ENCODE measurements at places on chromosomes 3 and 15.

DNA sequence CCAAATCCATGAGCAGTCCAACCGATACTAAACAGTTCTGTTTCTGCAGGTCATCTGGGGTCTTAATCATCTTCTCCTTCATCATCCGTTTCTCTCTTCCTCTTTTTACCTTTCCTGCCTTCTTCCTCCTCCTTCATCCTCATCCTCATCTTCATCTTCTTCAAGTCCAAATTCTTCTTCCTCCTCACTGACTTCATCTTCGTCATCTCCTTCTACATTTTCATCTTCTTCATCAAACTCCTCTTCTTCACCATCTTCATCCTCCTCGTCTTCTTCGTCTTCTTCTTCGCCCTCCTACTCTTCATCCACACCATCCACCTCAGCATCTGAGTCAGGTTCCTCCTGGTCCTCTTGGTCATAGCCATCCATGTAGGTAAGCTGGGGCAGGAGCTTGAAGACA lies 14.2 kb upstream of the COMMD4 start:
- no peak for DNase-seq

DNA sequence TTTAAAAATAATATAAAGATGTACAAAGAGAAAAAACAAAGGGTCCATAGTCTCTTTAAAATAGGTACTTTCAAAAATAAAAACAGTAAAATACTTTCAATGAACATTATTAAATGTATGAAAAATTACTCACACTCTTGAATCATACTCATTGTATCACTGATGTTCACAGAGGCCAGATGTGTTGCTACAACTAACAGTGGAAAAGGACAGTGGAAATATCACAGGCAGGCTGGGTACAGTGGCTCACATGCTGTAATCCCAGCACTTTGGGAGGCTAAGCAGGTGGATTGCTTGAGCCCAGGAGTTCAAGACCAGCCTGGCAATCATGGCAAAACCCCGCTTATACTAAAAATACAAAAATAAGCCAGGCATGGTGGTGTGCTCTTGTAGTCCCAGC lies 26.8 kb downstream of the NPHP3 start:
- no peak for DNase-seq

DNA sequence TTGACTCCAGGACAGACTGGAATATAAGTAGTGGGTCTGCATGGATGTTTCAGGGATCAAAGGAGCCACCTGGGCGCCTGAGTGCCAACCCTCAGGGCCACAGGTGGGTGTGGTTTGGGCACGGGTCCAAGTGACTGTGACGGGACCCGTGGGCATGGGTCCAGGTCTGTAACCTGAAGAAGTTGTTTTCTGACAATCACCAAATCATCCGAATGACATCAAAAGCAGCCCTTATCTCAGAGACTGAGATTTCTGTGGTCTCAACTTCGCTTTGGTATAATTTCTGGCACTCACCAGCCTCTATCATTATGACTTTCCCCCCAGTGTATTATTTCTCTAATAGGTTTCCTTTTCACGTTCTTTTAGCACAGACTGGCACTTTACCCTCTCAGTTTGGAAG lies 24.4 kb downstream of the RLBP1 start:
- DNase-seq = no peak

DNA sequence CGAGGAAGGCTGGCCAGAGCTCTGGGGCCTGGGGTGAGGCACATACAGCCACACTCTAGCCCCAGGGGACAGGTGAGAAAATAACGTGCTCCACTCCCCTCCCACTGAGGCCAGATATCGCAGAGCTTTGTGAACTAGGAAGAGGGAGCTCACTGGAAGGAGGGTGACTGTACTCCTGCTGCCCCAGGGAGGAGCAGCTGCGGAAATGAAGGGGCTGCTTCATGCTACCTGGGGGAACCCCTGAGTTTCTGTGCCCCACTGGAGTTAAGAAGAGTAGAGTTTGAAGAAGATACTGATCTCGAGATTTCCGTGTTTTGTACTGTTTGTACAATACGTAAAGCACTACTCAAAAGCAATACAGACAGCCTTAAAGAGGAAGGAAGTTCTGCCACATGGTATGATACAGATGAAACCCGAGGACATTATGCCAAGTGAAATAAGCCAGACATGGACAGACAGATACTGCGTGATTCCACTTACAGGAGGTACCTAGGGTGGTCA lies 44.6 kb downstream of the CMTM6 start:
- DNase-seq = no peak

DNA sequence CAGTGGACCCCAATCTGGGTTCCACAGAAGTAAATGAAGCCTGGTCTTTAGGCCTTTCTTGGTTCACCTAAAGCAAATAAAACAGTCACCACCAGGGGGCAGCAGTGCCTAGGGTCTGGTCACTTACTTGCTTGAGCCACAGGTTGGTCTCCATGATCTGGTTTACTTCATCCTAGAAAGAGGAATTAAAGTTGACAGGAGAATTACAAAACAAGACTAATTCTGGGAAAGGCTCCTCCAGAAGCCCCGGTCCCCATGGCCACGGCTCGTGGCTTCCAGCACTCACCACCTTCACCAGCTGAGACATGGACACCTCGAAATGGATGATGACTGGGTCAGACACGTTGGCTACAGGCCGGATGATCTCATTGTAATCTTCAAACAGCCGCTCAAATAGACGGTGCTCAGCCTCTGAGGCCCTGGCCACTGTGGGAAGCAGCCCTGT lies 2.3 kb downstream of the CHRNA3 start:
- peak; percentile 83 for DNase-seq

- DNase-seq = no peak
These were observed 463.6 kb downstream of the SHQ1 start for GRCh38 chr3:72384602-72385001.

- DNase-seq = no peak
These were observed 364.2 kb upstream of the PLSCR5 start for GRCh38 chr3:146969356-146969755.

- no peak for DNase-seq
These were observed 220.1 kb upstream of the CDIN1 start for GRCh38 chr15:36359286-36359685.

- peak; percentile 21 for DNase-seq
These were observed 187.4 kb upstream of the LINGO1 start for GRCh38 chr15:77819851-77820728.

GRCh38 chr3:8445861-8446260 lies 55.8 kb upstream of the LMCD1 start:
- DNase-seq = no peak

- DNase-seq = no peak
These were observed 786.5 kb upstream of the ROBO1 start for GRCh38 chr3:80554304-80554703.

- DNase-seq = no peak
These were observed 20.8 kb downstream of the AKAP13 start for GRCh38 chr15:85401108-85401774.

DNA sequence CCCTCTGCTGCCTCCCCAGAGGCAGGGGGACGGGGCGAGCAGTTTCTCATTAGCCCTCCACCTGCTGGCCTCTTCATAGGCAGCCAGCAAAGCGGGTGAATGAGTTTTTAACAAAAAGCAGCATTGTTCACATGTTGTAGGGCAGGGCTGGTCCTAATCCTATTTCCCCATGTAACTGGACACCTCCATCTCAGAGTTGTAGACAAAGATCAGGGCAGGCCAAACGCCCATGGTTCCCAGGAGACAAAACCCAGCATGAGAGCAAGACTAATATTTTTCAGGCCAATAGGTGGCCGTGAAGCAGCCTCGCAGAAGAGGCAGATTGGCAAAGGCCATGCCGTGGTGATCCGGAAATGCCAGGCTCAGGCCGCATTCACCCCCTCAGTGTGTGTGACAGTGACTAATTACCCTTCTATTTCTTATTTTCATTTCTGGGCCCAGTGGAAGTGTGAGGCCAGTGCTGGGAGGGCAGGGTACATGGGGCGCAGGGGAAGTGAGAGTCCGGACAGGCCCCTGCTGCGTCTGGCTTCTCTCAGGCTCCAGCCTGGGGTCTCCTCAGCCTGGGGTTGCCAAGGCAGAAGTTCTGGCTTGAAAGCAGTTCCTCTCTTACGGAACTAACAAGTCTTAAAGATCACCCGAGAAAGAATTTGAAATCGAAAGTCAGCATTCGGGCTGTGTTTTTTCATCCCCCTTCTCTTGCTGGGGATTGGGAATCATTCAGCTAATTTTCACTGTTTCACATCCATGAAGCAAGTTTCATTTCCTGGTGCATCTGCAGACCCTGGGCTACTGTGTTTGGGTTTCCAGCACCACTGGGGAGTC lies 64.8 kb downstream of the BOC start:
- DNase-seq = peak; percentile 32

GRCh38 chr15:25508369-25509002 lies 69.7 kb upstream of the UBE3A start:
- DNase-seq = peak; percentile 19

- DNase-seq = no peak
These were observed 64.2 kb downstream of the HACD2 start for GRCh38 chr3:123520656-123521055.

DNA sequence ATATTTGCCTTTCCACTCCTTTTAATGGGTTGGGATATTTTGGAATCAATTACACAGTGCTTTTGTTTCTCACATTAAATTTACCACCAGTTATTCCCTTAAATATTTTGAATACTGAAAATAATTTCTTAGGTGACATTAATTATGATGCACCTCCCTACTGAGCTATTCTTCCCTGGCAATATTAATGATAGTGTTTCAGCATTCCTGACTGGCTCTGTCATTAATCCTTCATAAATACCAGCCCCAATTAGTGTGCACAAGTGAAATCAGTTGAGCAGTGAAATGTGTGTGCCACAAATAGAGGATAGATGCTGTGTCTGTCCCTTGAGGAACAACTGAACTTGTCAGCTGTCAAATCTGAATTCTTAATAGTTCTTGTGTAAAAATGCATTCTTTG lies 304.0 kb downstream of the CACNA2D3 start:
- DNase-seq = no peak

DNA sequence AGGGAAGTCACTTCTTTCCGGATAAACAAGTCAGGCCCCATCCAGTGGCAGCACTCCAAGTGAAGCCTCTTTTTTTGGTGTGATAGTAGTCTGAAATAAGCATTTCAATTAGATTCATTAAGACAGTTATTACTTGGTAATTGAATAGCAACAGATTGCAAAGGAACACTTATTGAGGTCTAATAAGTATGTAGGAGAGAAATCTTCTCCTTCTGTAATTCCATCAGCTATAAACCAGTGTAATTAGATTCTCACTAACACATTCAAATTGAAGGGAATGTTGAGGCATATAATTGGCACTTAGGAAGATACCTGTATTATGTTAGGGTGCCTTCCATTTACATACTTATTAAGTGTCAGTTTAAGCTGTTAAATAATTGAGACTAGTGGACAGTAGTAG lies 73.9 kb downstream of the SEMA6D start:
- no peak for DNase-seq

DNA sequence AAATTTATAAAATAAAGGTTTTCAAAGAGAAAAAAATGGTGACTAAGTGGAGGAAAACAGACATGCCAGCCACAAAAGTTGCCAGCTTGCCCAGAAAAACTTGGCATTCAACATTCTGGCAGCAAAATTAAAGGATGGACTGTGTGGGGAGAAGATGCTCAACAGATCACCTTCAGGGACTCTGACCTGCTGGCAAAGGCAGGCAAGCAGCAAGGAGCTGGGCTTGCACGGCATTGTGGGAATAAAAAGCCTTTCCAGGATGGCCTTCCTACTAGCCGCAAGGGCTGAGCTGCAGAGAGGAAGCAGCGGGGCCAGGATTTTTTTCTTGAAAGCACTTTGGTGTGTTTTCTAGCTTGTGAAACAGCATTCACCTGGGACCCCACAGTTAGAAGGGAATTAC lies 101.9 kb upstream of the CACNA2D3 start:
- no peak for DNase-seq

Measured in hematopoietic multipotent progenitor cell treated with erythropoietin and hydrocortisone succinate and interleukin-3 and kit ligand, for 8 days (in vitro differentiated cells).